CD8-positive, alpha-beta T cell (primary cell): ENCODE measurements at places on chromosomes 3 and 15. TPM values are rescaled to one million over a fixed set of nuclear protein-coding genes. Genes with fewer than 3 reads are reported as not detected.

DNA sequence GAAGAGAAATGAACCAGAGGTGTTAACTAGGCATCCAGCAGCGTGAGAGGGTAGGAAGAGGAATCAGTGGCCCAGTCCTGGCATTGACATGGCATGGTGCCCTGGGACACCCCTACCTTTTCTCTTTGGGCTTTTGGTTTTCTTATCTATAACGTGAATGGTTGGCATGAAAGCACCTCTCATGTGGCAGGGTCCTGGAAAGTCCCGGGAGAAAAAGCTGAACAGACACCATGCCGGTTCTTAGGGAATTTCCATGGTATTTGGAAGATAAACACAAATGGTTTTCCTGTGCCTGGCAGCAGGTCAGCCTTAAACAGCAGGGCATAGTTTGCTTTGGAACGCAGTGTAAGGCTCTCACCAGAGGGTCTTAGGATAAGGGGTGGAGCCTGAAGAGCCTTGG, 15.4 kb downstream of the ARNT2 start:
- no peak for DNase-seq

DNA sequence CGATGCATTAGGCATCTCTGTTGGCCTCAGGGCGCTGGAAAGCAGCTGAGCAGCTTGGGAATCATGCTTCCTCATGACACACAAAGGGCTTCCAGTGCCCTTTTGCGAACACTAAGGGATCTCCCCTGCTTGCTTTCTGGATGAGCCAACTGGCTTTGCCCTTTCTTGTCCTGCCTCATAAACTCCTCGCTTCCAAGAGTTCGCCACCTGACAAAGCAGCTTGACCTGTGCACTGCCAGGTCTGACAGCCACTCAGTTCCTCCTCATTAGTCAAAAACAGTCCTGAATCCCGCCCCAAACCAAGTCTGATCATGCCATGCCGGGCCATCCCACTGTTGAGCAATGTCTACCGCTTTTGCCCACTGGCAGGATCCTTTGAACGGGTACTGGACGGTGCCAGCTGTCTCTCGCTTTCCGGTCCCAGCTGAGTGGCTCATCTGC, 265.4 kb upstream of the LYSMD4 start:
- DNase-seq: no peak

CRBN gene
- 143 TPM for total RNA-seq

GRCh38 chr3:185051801-185052200, 101.1 kb downstream of the C3orf70 start:
- DNase-seq: no peak

POLQ gene
- 0.19 TPM for total RNA-seq

NCKIPSD gene
- total RNA-seq: 8.1 TPM

GRCh38 chr3:79160421-79160820, 607.4 kb downstream of the ROBO1 start:
- no peak for DNase-seq

CCK gene
- not detected for total RNA-seq

PPP2R3A gene
- 0.08 TPM for total RNA-seq

DNA sequence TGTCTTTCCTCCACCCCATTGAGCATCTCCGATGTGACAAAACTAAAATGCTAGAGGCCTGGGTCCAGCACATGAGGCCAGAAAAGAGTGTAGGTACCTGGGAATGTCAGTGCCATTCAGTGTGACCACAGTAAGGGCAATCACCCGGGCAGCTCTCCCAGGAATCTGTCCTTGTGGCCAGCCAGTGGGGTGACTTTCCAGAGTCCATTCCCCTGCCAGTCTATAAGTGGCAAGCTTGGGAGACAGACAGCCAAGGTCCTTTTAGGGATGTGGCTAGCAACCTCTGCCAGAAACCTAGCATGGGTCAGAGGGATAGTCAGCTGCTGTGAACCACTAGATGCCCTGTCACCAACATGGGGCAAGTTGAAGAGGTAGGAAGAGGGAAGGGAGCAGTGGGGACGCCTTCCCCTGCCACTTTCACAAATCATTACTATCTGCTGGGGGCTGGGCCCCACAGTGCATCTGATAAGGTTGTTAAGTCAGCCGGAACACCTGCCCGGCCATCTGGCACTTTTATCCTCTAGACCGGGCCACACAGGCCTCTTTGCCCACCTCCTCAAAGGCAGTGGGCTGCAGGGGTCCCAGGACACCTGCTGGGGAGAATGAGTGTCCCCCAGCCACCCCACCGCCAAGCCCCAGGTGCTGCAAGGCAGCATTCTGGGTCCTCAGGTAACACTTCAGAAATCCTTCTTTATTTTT, 24.8 kb upstream of the DET1 start:
- no peak for DNase-seq

PCOLCE2 gene
- total RNA-seq: not detected

MLF1 gene
- total RNA-seq: 7.0 TPM

OXTR gene
- total RNA-seq: not detected

PPIP5K1 gene
- total RNA-seq: 22.3 TPM

RGMA gene
- total RNA-seq: 0.50 TPM

STRIT1 gene
- not detected for total RNA-seq

- peak; percentile 36 for DNase-seq
Measured at GRCh38 chr3:122921791-122922651, 105.5 kb downstream of the SEMA5B start.

EAF1 gene
- 36.0 TPM for total RNA-seq

GRCh38 chr15:80121546-80121945, 31.3 kb upstream of the FAH start:
- no peak for DNase-seq

GMNC gene
- total RNA-seq: not detected

RPL15 gene
- total RNA-seq: 2,460 TPM

CADM2 gene
- total RNA-seq: 0.36 TPM

STAG1 gene
- 32.4 TPM for total RNA-seq

DNA sequence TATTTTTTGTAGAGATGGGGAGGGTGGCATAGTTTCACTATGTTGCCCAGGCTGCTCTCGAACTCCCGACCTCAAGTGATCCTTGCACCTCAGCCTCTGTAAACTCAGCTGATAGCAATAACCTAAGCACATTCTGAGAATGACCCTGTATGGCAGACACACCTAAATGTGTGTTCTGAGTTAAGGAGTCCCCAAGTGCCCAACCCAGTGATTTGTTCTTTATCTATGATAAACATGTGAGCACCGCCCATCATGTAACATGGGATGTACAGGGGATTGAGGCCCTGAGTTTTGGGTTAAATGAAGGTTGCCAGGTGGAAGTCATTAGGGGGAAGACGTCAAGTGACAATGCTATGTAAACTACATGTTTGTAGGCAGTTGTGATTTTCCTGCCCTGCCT, 5.7 kb downstream of the NCEH1 start:
- no peak for DNase-seq

RPS17 gene
- total RNA-seq: 3,037 TPM

THAP10 gene
- total RNA-seq: not detected

GRCh38 chr15:101045236-101045646, 126.1 kb downstream of the LRRK1 start:
- no peak for DNase-seq

WNT7A gene
- 5.4 TPM for total RNA-seq

CFAP92 gene
- 0.75 TPM for total RNA-seq

GRCh38 chr3:168085491-168086119, 10.1 kb downstream of the GOLIM4 start:
- DNase-seq: no peak

DNA sequence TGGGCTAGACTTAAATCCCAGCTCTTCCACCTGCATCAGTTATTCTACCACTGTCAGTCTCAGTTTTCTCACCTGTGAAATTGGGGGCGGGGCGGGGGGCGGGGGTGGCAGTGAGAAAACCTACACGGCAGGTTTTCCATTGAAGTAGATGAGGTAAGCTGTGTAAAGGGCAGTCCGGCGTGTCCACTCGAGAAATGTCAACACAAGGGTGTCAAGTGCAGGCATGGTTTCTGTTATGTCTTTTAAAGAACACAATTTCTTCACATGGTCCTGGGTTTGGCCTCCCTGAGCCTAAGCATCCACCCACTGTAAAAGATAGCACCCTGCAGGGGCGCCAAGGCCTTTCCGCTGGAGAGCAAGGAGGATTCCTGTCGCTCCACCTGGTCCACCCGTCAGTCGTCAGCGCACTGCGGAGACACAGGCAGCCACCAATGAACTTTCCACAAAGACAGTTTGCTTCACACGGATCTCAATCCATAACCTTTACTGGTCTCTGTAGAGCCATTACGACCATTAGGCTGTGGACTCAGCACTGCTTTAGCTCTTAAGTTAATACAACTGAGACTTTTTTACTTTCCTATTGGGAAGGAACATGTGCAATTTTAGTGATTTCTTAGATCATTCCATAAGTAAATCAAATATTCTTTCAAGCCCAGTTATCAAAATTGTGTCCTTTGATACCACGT, 99.5 kb upstream of the FOXB1 start:
- no peak for DNase-seq

DNA sequence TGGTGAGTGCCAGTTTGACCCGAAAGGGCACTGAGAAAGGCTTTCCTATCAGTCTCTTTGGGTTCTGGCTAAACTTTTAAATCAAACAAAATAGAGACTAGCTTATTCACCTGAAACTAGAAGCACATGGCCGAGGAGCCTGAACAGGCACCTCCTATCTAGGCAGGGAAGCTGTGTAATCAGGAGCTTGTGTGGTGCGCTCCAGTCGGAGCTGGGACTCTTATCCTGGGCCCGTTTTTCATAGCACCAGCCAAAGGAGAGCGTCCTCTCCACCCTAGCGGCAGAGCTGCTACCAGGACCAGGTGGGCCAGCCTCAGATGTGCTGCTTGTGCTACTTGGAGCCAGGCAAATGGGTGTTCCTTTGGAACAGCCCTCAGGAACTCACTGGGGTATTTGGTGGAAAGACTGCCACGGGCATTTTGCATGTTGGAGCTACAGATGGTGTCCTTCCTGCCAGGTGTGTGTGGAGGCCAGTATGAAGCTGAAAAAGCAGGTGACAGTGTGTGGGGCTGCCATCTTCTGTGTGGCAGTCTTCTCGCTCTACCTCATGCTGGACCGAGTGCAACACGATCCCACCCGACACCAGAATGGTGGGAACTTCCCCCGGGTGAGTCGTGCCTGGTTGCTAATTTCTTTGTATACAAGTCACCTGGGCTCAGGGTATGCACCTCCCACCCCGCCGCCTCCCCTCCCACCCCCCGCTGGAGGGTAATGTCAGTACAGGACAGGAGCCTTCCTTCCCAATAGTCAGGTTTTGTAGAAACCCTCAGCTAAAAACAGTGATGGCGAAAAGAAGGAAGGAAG, 833 bp downstream of the MAN2A2 start:
- no peak for DNase-seq

- DNase-seq: no peak
Measured at GRCh38 chr15:100002086-100002620, 268.9 kb upstream of the LYSMD4 start.

DNA sequence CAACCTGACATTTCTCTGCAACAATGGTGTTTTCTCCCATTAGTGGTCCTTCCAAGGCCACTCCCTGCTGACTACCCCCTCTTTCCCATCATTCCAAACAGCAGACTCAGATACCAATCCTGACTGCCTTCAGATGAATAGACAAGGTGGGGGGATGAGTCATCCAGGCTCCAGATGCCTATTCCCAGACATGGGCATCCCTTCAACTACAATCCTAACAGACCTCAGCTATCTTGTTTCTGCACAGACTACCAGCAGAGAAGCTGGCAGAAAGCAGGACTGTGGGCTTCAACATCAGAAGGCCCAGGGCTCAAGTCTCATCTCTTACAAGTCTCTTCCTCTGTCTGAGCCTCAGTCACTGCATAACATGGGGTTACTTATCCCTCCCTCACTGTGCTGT, 2.2 kb downstream of the RBP1 start:
- DNase-seq: no peak

DNA sequence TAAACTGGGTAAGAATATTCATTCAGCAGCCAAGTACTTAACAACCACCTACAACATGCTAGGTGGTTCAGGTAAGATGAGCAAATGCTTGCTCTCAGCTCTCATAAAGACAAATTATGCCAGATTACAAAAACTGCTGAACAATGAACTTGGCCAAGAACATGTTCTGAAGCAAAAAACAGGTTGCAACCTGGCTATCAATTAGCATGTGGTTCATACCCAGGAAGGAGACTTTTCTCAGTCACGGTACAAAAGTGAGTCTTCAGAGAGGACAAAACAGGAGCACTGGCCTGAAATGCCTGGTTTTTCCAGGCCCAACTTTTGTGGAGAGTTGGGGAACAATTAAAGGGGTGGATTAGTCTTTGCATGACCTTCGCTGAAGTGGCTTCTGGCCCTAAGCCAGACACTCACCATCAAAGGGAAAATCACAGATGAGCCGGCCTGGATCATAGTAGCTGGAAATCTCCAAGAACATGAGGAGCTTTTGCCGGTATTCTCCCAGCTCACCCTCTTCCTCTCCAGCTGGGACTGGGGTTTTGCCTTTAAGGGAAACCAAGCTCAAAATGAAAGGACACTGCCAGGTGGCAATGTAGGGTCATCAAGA, 7.6 kb upstream of the PLA2G4F start:
- DNase-seq: no peak

DNA sequence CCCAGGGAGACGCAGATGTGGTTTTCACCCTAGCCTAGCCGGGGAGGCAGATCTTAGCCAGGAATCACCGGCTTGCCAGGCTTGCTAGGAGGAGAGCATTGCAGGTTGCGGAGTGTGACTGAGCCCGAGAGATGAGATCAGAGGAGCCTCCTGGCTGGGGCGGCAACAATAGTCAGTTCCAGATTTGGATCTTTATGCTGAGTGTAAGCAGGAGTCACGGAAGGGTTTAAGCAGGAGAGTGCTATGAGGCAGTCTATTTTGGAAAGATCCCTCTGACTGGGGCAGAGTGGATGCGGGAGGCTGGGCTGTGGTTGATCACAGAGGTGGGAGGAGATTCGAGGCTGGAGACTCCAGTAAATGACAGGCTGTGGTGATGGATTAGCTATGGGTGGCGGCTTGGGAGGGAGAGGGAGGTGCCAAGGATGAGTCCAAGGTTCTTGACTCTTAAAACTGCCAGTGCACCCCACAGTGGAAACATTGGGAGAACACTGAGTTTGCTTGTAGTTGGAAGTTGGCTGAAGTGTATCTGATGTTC, 10.4 kb upstream of the BAHD1 start:
- no peak for DNase-seq

FOXB1 gene
- total RNA-seq: not detected

GRCh38 chr3:12961007-12961696, 112.1 kb downstream of the IQSEC1 start:
- DNase-seq: no peak

GRCh38 chr3:52707585-52707984, 1.7 kb downstream of the SPCS1 start:
- DNase-seq: no peak

DNA sequence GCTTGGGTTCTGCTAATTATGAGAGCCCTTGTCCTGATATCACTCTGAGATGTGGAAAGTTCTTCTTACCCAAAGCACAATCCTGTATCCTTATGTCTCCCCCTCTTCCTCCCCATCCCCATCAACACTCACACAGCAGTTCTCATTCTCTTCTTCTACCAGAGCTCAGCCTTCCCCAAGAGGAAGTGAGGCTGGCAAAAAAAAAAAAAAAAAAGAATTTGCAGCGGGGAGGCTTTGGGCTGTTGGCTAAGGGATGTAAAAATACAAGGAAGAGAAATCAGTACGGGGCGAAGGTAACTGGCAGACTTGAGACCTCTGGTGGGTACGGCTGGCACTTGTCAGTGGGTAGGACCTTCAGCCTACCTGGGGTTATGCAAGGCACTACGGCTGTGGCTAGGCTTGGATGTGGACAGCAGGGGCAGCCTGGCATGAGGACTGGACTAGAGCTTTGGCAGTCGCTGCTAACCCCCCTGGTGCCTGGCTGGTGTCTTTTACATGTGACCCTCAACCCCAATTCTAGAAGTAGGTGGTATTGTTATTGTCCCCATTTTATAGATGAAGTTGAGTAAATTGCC, 5.4 kb downstream of the VIPR1 start:
- DNase-seq: no peak
